Skin of body (tissue), 3 donors: ENCODE measurements at places on chromosomes 2 and 18. TPM values are rescaled to one million over a fixed set of nuclear protein-coding genes. Genes with fewer than 3 reads are reported as not detected.

POTEC gene
- not detected for total RNA-seq

HEATR5B gene
- 41.1 TPM for total RNA-seq

DNAJC5G gene
- total RNA-seq = not detected

SOWAHC gene
- total RNA-seq = 20.8 TPM

CYS1 gene
- 1.3 TPM for total RNA-seq

PIEZO2 gene
- total RNA-seq = 51.0 TPM

PLEK gene
- 12.8 TPM for total RNA-seq

ZNF513 gene
- total RNA-seq = 5.1 TPM

TMEM169 gene
- total RNA-seq = 0.69 TPM

CPLX4 gene
- not detected for total RNA-seq

CYBRD1 gene
- 184 TPM for total RNA-seq

PARD6G gene
- 12.5 TPM for total RNA-seq

UGT1A4 gene
- not detected for total RNA-seq

ZSWIM2 gene
- total RNA-seq = not detected

ARHGEF4 gene
- total RNA-seq = 19.9 TPM

HOXD13 gene
- total RNA-seq = not detected

TYW5 gene
- total RNA-seq = 12.8 TPM

GRB14 gene
- 1.1 TPM for total RNA-seq

UNC80 gene
- 0.79 TPM for total RNA-seq

POTEJ gene
- 0.10 TPM for total RNA-seq

MYOM1 gene
- 70.2 TPM for total RNA-seq

AOX1 gene
- 2.6 TPM for total RNA-seq

TNFRSF11A gene
- 3.0 TPM for total RNA-seq

AFF3 gene
- 8.1 TPM for total RNA-seq

MOGAT1 gene
- total RNA-seq = 2.5 TPM

LMAN2L gene
- total RNA-seq = 24.6 TPM

MAP2 gene
- 14.4 TPM for total RNA-seq

SATB2 gene
- total RNA-seq = 6.0 TPM

ATP5F1A gene
- 369 TPM for total RNA-seq

DYSF gene
- 23.2 TPM for total RNA-seq

ABCG5 gene
- not detected for total RNA-seq

SERPINE2 gene
- 32.9 TPM for total RNA-seq

ZNF892 gene
- total RNA-seq = 5.8 TPM

OR6B2 gene
- not detected for total RNA-seq

CDCA7 gene
- total RNA-seq = 11.4 TPM

AGXT gene
- total RNA-seq = 0.10 TPM

MALT1 gene
- total RNA-seq = 26.1 TPM

LIPG gene
- total RNA-seq = 8.1 TPM

PLCD4 gene
- 2.8 TPM for total RNA-seq

UGT1A7 gene
- total RNA-seq = 0.30 TPM

CTAGE1 gene
- not detected for total RNA-seq

DYNAP gene
- total RNA-seq = 0.10 TPM

ADD2 gene
- total RNA-seq = 8.5 TPM

QPCT gene
- 33.8 TPM for total RNA-seq

CFAP210 gene
- 0.30 TPM for total RNA-seq

GREB1 gene
- 2.7 TPM for total RNA-seq

CCNT2 gene
- total RNA-seq = 55.0 TPM

TMEM178A gene
- total RNA-seq = 3.2 TPM
